Stimulated activated CD8-positive, alpha-beta memory T cell treated with anti-CD3 and anti-CD28 coated beads, Interleukin-15, amount 100 ng/mL, for 1 hour (primary cell): ENCODE measurements at places on chromosomes 5 and 9.

- no peak for DNase-seq
These were observed 934 bp upstream of the FCN1 start for GRCh38 chr9:134918646-134919045.

DNA sequence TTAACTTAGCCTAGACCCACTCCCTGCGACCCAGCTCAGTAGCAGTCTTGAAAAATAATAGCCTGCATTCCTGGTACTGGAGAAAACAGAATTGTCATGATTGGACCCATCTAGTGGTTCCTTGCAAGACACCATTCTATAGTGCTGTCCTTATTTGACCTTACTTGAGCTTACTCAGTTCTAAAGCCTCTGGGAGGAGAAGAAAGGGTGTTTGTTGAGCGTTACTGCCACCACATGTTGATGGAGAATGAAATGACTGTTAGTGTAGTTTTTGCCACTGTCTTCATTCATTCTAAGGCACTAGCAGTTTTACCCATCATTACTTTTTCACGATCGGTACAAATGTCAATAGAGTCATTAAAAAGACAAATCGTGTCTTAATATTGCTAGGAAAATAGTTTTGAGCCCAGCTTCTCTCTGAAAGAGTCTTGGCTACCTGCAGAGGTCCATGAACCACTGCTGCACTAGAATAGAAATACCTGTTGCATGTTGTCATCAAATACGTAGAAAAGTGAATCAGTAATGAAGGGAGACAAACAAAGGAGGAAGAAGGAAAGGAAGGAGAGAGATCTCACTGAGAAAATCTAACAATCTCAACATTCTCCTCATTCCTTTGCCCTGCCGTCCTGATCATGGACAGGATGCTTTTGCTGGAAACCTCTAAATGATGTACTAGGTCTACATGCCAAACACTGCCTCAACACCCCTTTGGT is 96.0 kb downstream of the LIX1 start:
- no peak for DNase-seq

DNA sequence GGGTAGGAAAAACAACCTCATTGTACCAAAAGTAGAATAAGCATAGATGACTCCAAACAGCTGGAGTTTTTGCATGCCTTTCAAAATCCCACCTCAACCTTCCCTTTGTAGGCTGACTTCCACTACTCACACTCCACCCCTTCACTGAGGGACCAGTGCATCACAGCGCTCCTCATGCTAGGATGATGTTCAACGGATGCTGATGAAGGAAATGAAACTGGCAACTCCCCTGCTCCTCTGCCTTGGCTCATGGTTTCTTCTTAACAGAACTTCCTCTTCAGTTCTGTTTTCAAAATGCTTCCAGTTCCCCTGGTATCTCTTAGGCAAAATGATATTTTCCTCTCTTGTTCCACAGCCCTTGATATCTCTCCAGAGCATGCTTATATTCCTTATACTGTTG is 29.0 kb downstream of the LIFR start:
- no peak for DNase-seq

DNA sequence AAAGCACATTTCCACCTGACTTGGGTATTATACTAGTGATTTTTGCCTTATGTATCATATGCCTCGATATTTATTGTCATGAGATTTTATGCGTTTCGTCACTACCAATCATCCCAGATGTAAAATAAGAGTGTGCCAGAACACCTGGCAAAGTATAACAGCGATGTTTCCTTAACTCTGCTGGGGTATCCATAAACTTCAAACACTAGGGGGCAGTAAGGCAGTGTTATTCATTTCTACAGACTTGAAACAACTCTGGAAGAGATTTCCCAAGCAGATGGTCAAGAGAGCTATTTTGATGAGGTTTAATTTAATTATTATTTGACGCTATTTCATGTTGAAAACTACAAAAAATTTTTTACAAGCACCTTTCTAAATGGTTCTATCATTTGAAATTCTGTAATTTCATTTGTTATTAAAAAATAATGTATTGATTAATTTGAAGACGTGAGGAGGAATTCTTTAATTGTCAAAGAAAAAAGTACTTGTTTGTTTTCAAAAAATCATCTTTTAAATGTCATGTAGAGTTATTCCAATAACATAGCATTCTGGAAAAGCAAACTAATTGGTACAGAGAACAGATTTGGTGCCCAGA is 388.5 kb upstream of the CTNND2 start:
- DNase-seq: no peak

- no peak for DNase-seq
These were observed 586 bp downstream of the TXN start for GRCh38 chr9:110255463-110256379.

DNA sequence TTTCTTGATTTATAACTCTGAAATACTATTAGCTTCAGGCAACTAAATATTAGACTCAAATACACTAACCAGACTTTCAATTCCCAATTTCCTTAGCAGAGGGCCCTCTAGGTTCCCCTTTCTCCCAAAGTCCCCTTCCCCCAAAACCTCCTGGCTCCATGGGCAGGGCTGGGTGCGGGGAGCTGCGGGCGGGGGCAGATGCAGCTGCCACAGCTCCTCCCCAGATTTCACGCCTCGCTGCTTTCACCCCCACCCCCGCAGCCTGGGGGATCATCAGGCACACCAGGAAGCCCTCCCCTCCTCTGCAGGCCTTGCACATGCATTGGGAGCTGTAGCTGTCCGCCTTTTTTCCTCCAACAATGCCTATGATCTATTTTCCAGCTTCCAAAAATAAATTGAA is 82.8 kb upstream of the SPATA31C2 start:
- no peak for DNase-seq

DNA sequence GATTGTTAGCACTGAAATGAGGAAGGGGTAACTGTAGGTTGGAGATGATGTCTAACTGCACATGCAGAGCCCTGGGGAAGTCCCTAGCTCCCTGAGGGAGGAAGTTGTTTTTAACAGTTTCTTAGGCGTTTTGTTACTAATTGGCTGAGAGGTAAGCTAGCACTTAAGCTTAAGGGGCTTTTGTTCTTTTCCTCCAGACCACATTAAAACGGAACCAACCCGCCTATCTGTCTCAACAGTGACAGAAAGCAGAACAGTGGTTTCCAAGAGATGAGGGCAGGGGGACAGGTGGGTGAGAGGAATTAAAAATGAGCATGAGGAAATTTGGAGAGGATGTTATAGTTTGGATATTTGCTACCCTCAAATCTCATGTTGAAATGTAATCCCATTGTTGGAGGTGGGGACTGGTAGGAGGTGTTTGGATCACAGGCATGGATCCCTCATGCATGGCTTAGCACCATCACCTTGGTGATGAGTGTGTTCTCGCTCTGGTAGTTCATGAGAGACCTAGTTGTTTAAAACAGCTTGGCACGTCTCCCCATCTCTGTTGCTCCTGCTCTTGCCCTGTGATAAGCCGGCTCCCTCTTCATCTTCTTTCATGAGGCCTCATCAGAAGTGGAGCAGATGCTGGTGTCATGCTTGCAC is 38.9 kb downstream of the LYRM7 start:
- DNase-seq: no peak

DNA sequence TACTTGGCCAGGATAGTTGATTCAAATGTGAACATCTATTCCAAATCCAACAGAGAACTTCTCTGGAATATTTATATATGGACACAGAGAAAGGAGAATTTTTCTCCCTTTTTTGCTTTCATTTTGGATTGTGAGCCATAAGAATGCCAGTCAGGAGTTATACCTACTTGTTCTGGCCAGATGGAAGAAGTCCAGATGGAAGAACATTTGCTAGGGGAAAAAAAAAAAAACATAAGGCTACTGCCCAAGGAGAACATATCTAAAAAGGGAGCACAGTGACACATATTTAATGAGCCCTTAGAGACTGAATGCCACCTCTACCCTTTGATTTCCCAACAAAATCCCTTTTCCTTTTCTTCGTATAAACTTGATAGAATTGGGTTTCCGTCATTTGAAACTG is 61.7 kb upstream of the PPP2R2B start:
- DNase-seq: no peak

DNA sequence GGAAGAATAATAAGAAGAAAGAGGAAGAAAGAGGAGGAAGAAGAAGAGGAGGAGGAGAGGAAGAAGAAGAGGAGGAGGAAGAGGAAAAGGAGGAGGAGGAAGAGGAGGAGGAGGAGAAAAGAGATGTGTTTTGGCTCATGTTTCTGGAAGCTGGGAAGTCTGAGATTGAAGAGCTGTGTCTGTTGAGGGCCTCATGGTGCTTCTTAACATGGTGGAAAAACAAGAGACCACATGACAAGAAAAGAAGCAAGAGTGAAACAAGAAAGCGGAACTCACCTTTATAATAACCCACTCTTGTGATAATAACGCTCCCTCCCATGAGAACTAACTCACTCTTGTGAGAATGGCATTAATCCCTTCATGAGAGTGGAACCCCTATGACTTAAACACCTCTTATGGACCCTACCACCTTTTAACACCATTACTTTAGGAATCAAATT is 36.1 kb upstream of the RANBP6 start:
- no peak for DNase-seq

- no peak for DNase-seq
These were observed 110.5 kb downstream of the JMY start for GRCh38 chr5:79346420-79346824.

GRCh38 chr9:5459289-5459829 is 9.0 kb downstream of the CD274 start:
- no peak for DNase-seq

- DNase-seq: no peak
These were observed 245.2 kb upstream of the TARS1 start for GRCh38 chr5:33195431-33196165.

DNA sequence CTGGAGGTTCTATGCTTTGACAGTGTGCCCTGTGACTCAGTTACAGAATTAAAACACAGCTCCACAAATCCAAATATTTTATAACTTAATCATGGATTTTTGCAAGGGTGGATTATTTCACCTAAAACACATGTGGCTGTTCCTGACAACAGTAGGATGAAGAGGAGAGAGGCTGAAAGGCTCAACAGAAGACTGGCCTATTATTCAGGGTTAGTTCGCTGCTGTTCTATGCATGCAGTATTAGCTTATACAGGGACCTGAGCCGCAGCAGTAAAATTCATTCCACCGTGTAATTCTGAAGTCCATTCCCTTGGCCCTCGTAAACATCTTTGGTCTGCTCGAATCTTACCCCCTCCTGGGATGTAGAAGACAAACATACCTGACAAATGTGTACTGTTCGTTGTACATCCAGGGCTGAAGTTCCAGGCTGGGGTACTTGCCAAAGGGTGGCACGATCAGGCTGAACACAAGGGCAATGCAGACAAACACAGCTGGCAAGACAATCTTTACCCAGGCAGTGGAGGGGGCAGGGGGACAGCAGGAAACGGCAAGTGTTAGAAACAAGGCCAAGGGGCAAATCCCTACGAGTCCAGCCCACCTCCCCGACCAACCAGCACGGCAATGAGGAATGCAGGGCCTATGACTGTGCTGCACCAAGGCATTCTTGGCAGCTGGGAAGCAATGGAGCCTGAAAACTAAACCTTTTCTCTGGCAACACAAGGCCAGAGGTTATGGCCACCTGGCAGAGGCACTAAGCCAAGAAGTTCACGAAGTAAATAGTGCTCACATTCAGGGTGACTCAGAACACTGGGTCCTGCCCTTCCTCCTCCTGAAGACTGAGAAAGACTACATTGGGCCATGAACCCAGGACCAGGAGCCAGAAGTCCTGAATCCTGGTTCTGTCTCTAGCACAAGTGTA is 46.8 kb downstream of the NIPSNAP3B start:
- DNase-seq: no peak

GRCh38 chr9:78358329-78359051 is 61.6 kb downstream of the PSAT1 start:
- no peak for DNase-seq

- no peak for DNase-seq
These were observed 199.8 kb downstream of the ZNF608 start for GRCh38 chr5:124546643-124547042.

DNA sequence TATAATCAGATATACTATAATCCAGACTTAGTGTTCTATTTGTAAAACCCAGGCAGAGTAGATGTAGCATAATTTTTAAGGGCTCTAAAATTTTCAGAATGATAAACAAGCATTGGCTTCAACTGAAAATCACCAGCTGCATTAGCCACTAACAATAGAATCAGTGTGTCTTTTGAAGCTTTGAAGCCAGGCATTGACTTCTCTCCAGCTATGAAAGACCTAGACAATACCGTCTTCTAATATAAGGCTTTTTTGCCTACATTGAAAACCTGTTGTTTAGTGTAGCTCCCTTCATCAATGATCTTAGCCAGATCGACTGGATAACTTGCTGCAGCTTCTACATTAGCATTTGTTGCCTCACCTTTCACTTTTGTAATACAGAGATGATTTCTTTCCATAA is 1877.3 kb upstream of the ACO1 start:
- DNase-seq: no peak

DNA sequence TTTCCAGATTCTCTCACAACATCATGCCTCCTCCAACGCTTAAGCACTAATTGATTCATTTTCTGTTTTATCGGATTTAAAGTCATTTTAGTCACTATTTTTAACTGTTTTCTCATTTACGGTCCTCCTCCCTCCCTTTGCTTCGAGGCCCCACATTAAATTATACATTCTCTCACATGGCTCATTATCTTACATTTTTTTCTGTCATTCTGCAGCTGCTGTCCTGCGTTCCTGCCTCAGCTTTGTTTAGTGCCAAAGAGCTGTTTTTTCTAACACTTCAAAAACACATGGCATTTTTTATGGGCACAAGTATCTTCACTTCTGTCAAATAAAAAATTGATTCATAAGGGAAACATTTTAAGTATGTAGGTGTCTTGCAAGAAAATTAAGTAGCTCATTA is 130.1 kb upstream of the FST start:
- DNase-seq: no peak

DNA sequence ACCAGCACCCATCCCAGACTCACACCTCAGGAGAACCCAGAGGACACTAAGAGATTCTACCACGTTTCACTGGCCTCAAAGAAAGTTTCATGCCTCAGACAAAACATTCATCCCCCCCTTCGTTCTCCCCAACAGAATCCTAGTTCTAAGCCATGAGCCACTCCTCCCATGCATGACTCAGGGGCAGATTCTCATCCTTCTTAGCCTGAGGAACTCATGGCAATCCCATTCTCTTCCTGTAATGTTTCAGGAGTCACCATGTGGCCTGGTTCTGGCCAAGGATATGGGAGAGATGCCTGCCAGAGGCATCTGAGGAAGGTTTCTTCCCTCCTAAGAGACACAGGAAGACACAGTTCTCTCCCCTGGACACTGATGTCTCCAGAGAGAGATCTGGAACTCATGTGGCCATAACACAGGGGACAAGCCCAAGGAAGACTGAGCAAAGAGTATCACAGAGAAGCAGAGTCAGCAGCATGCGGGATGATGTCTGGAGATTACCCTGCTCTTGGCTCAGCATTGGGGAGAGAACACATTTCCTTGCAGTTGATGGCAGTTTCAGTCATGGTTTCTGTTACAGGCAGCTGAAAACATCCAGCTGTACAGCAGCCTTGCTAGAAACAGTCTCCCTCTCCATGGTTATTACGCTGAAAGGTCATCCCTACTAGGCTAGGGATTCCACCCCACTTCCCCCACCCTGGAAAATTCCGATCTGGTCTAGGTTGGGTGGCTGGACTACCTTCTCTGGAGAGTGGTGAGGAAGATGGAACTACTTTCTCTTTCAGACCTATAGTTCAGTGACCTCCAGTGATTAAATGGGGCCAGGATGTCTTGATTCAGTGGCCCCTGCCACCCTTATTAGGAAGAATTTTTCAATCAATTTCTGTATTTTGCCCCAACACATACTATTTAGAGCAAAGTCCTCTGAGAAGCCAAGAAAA is 115.4 kb downstream of the ZNF608 start:
- no peak for DNase-seq

- DNase-seq: no peak
These were observed 217.5 kb downstream of the DRD1 start for GRCh38 chr5:175226506-175226905.
